ENCODE measurements at places on chromosomes 16 and 17. TPM values are rescaled to one million over a fixed set of nuclear protein-coding genes. Genes with fewer than 3 reads are reported as not detected.

The CDH13 gene
- total RNA-seq, result not detected

The KCNH6 gene
- total RNA-seq, result not detected

The KRT28 gene
- total RNA-seq, result not detected

The DRC3 gene
- total RNA-seq, result 2.4 TPM

The C16orf92 gene
- total RNA-seq, result not detected

Data from A549 treated with ZK216348 at 1 μM for 4 hours (cell line).